Activated naive CD8-positive, alpha-beta T cell treated with anti-CD3 and anti-CD28 coated beads, Interleukin-2, amount 50 U/mL, for 24 hours (primary cell): ENCODE measurements at places on chromosomes 3 and 15.

DNA sequence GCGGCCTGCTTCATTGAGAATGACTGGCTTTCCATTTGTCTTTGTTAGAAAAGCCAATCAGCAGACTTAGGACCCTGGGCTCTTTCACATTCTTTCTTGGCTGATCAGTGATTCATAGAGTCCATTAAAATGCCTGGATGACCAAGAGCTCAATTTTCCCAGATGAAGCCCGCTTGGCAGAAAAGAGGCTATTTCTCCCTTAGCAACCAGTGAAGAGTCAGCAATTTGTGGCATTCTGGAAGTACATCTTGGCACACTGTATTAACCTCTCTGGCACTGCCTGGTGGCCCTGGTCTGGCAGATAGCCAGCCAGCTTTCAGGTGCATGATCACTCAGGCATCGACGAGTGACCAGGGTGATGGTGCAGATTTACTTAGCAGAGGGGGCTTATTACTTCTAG is 145.7 kb upstream of the PLAAT1 start:
- DNase-seq, result no peak

- no peak for DNase-seq
Measured at GRCh38 chr3:188041193-188041592, 112.8 kb upstream of the LPP start.

DNA sequence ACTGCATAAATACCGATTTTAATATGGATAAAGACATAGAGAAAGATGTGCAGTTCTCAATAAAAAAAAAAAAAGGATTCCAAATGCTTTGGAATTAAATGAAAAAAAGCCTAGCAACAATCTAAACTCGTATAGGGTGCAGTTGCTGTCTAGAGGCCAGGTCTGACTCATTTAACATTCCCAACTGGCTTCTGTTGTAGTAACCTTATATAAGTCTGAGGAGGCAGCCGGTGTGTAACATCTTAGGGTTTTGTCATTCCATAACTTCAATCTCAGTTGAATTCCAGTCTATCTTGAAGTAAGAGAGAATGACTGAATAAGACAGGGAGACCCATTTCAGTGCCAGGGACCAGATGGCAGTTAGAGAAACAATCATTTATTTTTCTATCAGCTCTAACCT is 6.5 kb downstream of the PDCD10 start:
- no peak for DNase-seq

DNA sequence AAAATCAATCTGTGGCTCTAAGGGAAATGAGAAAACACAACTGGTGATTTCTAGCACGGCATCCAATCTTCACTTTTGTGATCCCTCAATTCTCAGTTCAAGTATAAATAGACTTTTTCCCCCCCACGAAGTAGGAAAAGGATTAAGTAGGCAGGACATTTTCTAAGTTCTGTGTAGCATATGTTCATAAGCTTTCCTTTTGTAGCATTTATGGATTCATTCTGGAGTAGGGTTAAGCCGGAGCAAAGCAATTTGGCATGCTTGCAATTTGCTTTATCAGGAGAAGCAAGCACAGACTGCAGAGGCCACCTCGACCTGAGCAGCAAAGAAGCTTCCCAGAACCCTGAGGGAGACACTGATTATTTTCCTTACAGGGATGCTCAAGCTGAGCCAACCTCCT is 66.3 kb downstream of the FHIT start:
- DNase-seq, result no peak
